ENCODE measurements at places on chromosomes 2 and 18. TPM values are rescaled to one million over a fixed set of nuclear protein-coding genes. Genes with fewer than 3 reads are reported as not detected.
A peak's percentile ranks its signal among the peaks of the same experiment; 100 is the strongest.

- DNase-seq = no peak
These were observed 103.2 kb upstream of the HS6ST1 start for GRCh38 chr2:128421861-128422311.

GRCh38 chr2:20953146-20953824 lies 90.6 kb downstream of the APOB start:
- DNase-seq = no peak

DNA sequence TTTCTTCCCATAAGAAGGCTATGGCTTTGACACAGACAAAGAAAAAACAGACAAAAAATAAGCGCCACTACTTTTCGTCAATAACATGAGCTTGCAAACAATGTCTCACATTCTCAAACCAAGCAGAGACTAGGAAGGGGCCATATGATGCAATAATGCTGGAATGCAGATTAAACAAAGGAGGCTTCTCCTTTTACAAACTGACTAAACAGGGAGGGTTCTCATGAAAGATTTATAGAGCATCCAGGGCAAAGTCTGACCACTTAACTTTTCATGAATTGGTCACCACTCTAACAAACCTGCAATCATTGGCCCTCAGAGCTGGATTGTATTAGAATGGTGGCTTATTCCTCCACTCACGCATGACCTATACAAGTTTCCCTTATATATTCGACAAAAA lies 663.3 kb upstream of the CHAC2 start:
- peak; percentile 90 for DNase-seq

- DNase-seq = peak; percentile 94
These were observed 249.7 kb upstream of the NCKAP5 start for GRCh38 chr2:133817680-133818566.

DNA sequence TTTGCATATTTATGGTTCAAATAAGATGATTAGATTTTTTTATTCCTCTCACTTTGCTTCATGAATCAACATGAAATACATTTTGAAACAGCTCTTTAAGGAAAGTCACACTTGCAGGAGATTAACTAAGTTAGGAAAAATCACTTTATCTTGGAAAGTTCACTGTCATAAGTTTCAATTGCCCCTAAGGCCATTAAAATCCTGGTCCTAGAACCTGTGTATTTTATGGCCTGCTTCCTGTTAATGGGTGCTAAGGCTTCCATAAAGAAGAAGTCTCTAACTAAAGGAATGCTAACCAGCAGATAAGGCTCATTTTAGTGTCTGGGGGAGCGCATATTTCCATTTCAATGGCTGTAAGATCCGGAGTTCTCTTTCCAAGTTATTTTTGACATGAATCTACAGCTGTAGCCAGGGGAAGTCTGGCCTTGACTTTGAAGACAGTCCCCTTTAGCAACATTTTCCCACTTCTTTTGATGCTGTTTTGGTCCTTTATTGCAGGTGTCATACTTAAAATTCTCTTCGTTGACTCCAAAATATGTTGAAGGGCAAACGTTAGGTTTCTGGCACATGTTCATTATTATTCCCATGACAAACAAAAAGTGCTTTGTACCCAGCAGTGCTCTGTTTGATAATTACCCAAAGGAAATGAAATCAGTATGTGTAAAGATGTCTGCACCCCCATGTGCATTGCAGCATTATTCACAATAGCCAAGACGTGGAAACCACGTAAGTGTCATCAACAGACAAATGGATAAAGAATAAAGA lies 34.4 kb upstream of the SH3BP4 start:
- DNase-seq = peak; percentile 60

GRCh38 chr18:3262234-3263131 lies 550 bp downstream of the MYL12B start:
- no peak for DNase-seq

DNA sequence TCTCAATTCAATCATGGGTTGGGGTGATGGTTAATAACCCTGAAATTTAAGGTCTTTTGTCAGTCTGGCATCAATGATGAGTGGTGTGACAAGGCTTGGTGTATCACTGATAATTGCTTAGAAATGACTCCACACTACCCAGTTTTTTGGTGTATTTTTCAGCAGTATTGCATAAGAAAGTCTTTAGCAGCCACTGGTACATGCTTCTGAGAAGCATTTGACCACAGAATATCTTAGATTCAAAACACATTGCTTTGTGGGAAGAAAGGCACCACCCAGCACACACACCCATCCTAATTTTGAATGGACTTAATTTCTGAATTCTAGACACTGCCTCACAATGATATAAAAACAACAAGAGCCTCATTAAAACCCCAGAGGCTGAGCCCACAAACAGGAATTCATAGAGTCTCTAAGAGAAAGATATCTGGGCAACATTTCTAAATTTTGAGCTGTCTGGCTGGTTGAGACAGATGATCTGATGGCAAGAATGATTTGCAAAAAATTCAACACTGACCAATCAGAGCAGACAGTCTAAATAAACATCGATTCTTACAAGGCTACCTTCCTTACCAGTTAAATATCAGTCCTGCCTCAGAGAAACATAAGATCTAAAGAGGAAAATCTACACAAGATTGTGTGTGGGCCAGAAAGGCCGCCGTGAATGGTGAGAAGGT lies 114.7 kb upstream of the CYP1B1 start:
- DNase-seq = peak; percentile 97

DNA sequence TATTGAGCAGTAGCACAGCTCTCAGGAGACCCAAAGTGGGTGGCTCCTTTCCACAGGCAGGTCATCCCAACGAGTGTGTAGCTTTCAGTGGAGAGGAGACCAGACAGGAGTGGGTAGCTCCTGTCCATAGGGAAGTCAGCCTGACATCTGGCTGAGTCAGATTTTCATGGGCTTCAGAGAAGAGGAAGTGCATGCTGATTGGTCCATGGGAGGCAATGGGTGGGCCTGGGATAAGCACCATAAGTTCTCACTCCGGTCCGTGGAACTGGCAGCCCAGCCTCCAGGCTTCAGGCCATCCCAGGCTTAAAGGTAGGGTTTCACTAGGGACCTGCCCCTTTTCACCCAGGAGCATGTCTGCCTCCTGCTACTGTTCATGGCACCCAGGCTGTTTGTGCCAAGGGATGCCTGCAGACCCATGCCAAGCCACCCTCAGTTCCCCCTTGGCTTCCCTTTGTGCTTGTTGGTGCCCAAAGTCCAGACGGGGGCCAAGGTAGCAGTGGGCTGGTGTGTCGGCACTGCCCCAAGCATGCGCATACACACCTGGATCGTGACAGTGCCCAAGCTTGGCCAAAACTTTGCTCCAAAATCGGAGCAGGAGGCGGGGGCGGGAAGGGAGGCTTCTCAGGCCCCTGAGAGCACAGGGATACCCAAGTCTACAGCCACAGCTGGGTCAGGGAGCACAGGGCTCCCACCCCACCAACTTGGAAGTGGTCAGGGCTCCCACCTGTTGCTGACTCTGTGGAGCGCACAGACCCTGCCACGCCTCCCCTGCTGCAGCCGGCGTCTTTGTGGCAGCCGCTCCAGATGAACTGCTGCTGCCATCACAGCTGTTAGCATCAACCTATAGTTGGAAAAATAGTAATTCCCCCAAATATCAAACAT lies 26.4 kb downstream of the MARCHF7 start:
- no peak for DNase-seq

DNA sequence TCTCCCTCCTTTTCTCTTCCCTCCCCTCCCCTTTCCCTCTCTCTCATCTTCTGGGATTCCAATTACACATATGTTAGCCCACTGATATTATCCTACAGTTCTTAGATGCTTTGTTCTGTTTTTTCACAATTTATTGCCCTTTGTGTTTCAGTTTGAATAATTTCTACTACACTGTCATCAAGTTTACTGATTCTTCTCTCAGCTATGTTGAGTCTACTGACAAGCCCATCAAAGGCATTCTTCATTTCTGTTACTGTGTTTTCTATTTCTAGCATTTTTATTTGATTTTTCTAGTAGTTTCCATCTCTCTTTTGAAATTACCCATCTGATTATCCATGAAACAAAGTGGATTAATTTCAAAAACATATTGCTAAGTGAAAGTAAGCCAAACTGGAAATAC lies 219.6 kb downstream of the TNS1 start:
- DNase-seq = no peak

GRCh38 chr18:27808683-27809082 lies 368.2 kb downstream of the CDH2 start:
- peak; percentile 46 for DNase-seq

- no peak for DNase-seq
These were observed 76.8 kb upstream of the PELI1 start for GRCh38 chr2:64220894-64221617.

GRCh38 chr2:233264667-233265066 lies 13.2 kb downstream of the ATG16L1 start:
- no peak for DNase-seq

- DNase-seq = peak; percentile 89
These were observed 158.5 kb upstream of the REV1 start for GRCh38 chr2:99648178-99648844.

GRCh38 chr2:109702250-109702985 lies 88.3 kb downstream of the SOWAHC start:
- peak; percentile 93 for DNase-seq

GRCh38 chr2:172345956-172346555 lies 81.3 kb upstream of the ITGA6 start:
- DNase-seq = no peak

- DNase-seq = peak; percentile 48
These were observed 1599.3 kb upstream of the PIK3C3 start for GRCh38 chr18:40355726-40356125.

Gene LIMS3
- not detected for total RNA-seq

DNA sequence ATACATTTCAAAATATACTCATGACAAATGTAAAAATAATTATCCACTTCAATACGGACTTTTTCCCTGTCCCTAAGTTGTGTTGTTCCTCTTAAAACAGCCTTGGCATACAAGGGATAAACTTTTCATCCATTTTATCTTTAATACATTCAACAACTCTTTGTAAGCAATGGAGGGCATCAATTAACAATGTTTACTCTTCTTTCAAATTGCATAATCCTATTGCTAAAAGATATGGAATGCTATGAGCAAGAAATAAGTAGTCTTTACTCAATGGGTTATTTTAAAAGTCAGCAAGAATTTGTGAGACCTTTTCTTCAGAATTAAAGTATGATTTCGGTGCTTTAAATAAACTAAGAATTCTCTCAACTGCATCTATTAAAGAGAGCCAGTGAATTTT lies 41.9 kb downstream of the SCN9A start:
- peak; percentile 61 for DNase-seq

Gene ASPRV1
- 0.33 TPM for total RNA-seq

GRCh38 chr2:75174981-75175380 lies 24.3 kb downstream of the TACR1 start:
- DNase-seq = no peak

GRCh38 chr2:17588031-17588430 lies 47.5 kb downstream of the VSNL1 start:
- DNase-seq = peak; percentile 57

GRCh38 chr2:109084341-109084740 lies 44.7 kb upstream of the SH3RF3 start:
- no peak for DNase-seq

DNA sequence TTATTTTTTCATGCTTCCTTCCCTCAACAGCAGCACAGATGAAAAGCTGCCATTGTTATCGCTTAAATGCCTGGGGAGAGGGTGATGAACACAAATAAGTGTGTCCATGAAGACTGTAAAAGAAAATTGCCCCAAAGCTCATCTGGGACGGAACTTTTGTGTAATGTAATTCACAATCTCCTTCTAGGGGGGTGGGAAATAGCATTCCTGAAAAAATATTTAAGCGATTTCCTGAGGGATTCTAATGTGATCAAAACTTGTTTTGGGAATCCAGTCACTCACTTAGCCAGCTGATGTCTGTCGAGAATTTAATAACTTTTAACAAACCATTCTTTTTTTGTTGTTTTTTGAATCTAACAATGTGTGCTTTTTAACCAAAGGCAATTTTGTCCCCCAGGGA lies 427.9 kb downstream of the PLCL1 start:
- no peak for DNase-seq

Gene MOGAT1
- total RNA-seq = not detected

Gene MAPK4
- total RNA-seq = under 0.01 TPM

DNA sequence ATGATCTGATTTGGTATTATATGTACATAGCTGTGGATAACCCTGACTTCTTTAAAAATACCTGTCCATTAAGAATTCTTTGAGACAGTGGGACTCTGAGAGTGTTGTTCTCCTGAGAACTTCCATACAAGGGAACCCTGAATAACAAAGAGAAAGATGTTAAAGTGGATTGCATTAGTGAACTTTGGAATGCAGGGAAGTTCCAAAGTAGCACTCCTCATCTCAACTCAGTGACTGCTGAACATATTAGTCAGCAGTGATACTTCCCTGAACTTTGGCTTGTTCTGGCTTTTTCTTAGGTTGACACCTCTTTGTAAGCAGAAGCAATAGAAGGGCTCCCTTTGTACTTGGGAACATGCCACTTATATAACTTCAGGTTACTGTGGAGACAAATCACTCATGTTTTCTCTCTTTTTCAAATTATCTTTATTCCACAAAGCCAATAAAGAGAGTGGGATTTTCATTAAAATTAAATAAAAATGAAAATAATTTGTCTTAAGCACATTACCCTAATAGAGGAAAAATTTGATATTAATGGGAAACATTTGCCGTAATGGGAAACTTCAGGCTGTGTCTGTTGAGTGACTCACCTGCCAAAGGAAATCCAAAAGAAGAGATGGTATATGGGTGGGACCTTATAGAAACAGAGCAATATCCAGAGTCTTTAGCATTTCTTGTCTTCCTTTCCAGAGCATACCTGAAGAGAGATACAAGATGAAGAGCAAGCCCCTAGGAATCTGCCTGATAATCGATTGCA lies 33.3 kb downstream of the CFLAR start:
- peak; percentile 98 for DNase-seq

Gene ANKRD62
- not detected for total RNA-seq

DNA sequence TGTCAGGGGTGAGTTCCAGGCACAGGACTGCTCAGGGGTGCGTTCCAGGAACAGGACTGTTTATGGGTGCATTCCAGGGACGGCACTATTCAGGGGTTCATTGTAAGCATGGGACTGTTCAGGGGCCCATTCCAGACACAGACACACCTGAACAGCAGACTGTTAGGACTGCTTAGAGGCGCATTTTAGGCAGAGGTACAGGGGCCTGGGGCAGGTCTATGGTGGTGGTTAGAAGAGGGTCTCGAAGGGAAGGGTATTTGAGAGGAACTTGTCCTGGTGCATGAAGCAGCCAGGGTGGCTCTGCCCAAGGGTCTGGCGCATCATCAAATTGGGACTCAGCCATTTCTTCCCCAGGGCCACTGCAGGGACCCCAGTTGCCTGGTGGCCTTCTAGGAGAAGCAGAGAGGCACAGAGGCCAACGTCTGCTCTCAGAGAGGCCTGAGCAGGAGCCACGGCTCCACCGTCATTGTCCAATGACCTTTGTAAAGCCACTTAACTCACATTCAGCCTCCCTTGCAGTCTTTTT lies 14.8 kb upstream of the MLPH start:
- DNase-seq = no peak

Gene TEX44
- not detected for total RNA-seq

All from fibroblast of lung (primary cell).